Activated CD4-positive, alpha-beta T cell treated with anti-CD3 and anti-CD28 coated beads, Interleukin-2, amount 50 U/mL, for 4 hours (primary cell): ENCODE measurements at places on chromosomes 11 and 22.

DNA sequence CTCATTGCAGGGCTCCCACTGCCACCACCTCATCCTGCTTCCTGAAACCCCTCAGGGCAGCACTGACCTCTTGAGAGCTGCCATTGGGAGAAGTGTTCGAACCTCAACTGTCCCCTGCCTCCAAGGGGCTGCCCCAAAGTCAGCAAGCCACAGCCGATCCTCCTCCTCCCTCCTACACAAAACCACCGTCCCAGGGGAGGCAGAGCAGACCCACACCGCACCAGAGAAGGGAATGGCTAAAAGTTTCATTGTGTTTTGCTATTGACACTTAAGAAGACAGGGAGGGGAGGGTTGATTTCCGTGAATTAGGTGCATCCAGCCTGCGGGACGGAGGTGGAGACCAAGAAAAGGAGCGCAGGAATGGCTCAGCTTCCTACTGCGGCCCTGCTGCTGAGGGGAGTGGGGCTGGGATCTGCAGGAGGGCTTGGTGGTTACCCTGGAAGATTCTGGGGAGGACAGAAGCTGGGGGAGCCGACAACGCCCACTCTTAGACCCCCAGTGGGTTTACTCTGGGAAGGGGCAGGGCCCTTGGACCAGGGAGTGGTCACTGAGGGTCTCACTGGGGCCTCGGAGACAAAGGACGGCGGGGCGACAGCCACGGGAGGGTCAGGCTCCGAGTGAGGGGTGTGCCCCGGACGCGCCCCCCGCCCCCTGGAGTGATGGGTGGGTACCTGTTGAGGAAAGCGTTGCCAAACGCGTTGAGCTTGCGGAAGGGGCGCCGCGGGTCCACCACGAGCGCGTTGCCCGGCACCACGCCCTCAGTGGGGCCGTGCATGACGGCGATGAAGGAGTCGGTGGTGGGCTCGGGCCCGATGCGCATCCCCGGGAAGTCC, 815 bp downstream of the EHD1 start:
- no peak for DNase-seq

DNA sequence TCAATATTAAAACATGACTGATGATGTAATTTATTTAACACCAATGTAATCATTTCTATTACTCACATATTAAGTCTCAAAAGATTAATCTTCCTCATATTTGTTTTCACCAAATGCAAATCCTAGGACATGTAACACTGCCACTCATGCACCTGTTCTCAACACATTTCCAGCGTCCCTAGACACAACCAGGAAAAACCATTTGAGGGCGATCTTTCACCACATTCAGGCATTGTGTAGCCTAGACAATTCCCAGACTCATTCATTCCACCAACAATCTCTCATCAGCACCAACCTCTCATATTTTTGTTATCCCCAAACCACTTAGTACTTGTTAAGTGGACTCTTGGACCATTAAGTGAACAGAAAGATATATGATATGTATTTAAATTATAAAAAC, 66.1 kb downstream of the SLC36A4 start:
- no peak for DNase-seq

GRCh38 chr22:32100711-32101110, 57.6 kb downstream of the SLC5A1 start:
- DNase-seq = no peak

DNA sequence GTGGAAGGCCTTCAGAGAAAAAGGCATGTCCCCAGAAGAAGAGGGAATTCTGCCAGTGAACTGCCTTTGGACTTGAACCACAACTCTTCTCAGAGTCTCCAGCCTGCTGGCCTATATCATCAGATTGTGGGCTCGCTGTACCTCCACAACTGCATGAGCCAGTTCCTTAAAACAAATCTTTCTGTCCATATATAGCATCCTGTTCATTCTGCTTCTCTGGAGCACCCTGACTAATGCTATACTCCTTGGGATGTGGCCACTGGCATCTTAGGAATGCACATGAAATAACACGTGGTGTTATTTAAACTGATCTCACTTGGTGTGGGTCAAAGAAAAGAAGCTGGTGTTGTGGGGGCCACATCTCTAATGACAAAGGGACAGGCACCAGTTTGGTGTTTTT, 58.3 kb upstream of the VSTM5 start:
- DNase-seq = no peak

DNA sequence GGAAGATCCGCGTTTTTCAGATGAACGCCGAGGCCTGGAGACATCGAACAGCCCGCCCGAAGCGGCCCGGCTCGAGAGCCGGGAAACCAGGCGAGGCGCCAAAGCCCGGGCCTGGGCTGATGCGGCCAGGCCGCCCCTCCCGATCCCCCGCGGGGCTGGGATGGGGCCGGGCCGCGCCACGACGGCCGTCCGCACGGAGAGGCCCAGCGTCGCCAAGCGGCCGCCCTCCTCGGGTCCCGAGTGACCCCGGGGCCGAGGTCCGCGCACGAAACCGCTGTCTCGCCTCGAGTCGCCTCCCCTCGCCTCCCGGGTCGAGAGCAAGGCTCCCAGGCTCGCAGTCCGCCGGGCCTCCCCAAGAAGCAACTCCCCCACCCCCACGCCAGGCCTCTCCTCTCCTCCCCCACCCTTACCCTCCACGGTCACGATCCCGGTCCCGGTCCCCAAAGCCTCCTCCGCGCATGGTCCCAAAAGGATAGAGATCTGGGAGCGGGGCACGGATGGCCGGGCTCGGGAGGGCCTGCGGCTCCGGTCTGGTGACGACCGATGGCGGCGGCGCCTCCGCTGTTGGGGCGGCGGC, 482 bp downstream of the DDX17 start:
- DNase-seq = peak; percentile 46

GRCh38 chr22:23769321-23769965, 1.7 kb upstream of the CHCHD10 start:
- no peak for DNase-seq

- DNase-seq = no peak
These were observed 1066.1 kb downstream of the BRD1 start for GRCh38 chr22:48761546-48761945.

DNA sequence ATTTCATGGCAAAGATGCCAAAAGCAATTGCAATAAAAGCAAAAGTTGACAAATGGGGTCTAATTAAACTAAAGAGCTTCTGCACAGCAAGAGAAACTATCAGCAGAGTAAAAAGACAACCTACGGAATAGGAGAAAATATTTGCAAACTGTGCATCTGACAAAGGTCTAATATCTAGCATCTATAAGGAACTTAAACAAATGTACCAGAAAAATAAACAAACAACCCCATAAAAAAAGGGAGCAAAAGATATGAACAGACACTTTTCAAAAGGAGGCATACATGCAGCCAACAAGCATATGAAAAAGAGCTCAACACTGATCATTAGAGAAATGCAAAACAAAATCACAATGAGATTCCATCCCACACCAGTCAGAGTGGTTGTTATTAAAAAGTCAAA, 60.3 kb downstream of the AASDHPPT start:
- no peak for DNase-seq
